ENCODE measurements at places on chromosomes 2 and 18. TPM values are rescaled to one million over a fixed set of nuclear protein-coding genes. Genes with fewer than 3 reads are reported as not detected.

GRCh38 chr2:193350509-193350908 lies 1155.8 kb upstream of the TMEFF2 start:
- H3K27me3 ChIP-seq, result no peaks in the 10 kb centered on the region
- H3K36me3 ChIP-seq, result no peaks in the 10 kb centered on the region
- peaks cover 9% of the 10 kb centered on the region for H3K4me1 ChIP-seq

Gene AFF3
- 0.59 TPM for total RNA-seq

Gene FAM228A
- total RNA-seq, result 0.12 TPM

DNA sequence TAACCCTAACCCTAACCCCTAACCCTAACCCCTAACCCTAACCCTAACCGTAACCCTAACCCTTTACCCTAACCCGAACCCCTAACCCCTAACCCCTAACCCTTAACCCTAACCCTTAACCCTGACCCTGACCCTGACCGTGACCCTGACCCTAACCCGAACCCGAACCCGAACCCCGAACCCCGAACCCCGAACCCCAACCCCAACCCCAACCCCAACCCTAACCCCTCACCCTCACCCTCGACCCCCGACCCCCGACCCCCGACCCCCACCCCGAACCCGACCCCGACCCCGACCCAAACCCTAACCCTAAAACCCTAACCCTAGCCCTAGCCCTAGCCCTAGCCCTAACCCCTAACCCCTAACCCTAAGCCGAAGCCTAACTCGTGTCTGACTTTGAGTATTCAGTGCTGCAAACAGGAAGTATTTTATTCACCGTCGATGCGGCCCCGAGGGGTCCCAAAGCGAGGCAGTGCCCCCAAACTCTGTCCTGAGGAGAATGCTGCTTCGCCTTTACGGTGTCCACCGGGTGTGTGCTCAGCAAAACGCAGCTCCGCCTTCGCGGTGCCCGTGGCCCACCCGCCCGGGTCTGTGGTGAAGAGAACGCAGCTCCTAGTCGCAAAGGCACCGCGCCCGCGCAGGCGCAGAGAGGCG lies 36.0 kb downstream of the FAM110C start:
- no peaks in the 10 kb centered on the region for H3K36me3 ChIP-seq
- no peak for DNase-seq
- H3K4me1 ChIP-seq, result no peaks in the 10 kb centered on the region

Gene KCNG2
- not detected for total RNA-seq

DNA sequence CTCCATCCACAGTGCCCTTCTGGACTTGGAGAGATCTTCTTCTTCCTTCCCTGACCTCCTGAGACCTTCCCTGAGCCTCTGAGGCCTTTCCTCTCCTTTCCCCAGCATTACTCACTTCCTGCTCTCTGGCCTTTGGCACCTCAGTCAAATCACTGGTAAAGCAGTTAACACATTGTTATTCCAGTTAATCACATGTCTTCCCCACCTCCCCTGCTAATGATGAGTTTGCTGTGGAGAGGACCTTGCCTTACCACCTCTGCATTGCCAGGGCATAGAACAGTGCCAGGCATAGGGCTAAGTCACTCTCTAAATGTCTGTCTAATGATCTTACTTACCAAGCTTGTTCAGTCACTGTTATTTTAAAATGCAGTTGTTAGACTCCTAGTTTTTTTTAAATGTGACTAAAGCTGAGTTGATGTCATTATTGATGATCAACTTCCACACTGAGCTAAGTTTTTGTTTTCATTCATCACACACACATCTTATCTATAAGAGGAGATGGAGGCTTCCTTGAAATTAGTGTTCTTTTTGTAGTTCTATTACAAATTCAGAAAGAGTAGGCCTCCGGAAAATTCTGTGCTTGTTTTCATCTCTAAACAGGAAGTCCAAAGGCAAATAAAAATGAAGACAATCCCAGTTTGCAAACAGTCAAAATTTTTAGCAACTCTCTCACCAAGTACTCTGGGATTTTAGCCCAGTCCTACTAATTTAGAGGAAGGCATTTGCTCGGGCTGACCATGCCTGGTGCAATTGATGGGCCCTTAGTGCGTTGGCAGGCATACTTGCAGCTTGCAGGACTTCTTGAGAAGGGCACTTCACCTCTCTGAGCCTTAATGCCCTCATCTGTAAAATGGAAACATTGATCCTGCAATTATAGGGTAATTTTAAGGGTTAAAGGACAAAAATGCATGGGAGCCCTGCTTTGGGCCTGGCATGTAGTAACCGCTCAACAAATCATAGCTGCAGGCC lies 113.7 kb upstream of the SPRED2 start:
- no peaks in the 10 kb centered on the region for H3K36me3 ChIP-seq
- no peak overlapping the region for H3K4me3 ChIP-seq
- H3K4me1 ChIP-seq, result peaks cover 6% of the 10 kb centered on the region

DNA sequence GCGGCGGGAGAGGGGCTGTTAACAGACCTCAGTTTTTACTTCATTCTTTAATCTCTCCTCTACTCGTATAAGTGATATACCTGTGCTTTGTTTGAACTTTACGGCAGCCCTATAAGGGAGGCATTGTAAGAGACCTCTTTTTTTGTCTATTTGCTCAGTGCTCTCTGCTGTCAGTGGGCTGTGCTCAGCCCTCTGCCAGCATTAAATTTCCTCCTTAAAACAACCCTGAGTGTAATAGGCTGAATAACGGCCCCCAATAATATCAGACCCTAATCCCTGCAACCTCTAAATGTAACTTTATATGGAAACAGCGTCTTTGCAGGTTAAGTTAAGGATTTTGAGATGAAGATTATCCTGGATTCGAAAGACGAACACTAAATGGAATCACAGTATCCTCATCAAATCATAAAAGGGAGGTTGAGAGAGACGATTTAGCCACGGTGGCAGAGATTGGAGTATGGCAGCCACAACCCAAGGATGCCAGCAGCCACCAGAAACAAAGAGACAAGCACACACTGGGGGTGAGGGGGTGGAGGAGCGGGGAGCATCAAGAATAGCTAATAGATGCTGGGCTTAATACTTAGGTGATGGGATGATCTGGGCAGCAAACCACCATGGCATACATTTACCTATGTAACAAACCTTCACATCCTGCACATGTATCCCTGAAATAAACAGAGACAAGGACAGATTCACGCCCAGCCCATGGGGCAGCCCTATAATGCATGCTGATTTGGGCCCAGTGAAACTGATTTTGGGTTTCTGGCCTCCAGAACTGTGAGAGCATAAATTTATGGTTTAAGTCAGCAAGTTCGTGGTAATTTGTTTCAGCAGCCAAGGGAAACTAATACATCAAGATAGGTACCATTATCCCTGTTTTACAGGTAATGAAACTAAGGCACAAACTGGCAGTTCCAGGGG lies 894 bp upstream of the FARSB start:
- no peak for DNase-seq
- H3K4me1 ChIP-seq, result peaks cover 31% of the 10 kb centered on the region
- H3K27me3 ChIP-seq, result no peaks in the 10 kb centered on the region
- H3K4me3 ChIP-seq, result peak overlapping the region; percentile 91

DNA sequence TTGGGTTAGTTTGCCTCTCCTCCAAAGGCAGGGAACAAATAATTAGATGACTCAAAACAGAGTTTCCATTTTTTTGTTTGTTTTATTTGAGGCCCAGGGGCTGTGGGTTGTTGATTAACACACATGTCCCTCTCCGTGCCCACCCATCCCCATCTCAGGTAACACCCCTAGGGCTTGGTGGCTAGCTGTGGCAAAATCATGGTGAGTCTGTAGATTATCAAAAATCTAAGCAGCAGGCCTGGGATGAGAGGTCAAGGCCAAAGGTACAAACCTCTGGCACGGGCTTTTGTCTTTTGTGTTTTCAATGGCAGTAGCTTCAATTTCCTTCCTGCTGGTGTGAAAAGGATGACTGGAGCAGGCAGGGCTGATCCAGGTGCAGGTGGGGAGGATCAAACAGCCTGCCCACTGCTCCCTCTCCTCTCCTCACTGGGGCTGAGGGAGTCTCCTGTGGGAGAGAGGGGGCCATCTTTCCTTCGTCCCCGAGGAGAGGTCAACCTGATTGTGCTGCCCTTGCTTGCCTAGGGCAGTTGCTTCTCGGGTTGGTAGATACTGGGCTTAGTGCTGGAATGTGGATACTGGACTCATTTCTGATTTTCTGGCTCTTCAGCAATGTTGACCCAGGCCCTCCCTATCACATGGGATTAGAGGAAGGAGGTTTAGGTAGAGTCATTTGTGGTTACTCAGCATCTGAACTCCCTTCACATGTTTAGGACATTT lies 31.9 kb upstream of the EML4 start:
- no peaks in the 10 kb centered on the region for H3K27me3 ChIP-seq
- no peak for DNase-seq
- no peaks in the 10 kb centered on the region for H3K36me3 ChIP-seq
- H3K27ac ChIP-seq, result no peak overlapping the region
- H3K4me1 ChIP-seq, result peaks cover 71% of the 10 kb centered on the region

DNA sequence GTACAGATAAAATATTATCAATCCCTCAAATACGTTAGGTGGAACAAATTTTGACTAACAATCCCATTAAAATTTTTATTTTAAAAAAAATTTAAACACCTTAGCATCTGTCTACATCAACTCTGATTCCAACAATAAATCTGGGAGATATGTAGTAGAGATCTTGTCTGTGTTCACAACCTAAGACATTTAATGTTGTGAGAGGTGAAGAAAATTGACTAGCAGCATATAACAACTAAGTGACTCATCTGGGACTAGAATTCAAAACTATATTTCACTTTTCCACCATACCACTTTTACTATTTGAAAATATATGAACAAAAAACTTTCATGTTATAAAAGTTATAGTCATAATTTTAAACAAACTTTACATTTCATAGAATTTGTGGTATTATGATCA lies 97.9 kb downstream of the ATAD2B start:
- H3K4me3 ChIP-seq, result no peak overlapping the region
- peaks cover 5% of the 10 kb centered on the region for H3K4me1 ChIP-seq
- DNase-seq, result no peak

DNA sequence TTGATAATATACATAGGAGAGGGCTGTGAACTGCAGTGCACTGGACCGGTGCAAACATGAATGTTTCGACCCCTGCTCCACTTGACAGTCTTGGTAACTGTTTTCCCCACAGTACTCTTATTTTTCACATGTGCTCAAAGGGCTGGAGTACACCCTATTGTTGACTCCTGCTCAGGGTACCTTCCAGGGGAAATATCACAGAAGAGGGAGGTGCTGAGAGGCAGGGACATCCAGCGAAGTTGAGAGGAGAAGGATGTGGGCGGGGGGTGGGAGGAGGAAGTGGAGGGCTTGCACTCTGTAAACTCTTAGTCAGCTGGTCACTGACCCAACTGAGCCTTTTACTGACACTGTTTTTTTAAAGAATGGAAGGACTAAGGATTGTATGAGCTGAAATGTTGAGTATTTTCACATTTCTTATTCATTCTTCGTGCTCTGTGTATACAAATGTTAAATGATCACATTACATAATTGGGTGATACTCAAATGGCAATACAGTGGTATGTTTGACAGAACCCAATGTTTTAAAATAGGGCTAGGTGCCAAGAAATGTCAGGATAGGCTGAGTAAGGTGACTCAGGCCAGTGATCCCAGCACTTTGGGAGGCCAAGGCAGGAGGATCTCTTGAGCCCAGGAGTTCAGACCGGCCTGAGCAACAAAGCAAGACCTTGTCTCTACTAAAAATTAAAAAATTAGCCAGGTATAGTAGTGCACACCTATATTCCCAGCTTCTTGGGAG lies 10.0 kb downstream of the INPP4A start:
- H3K27me3 ChIP-seq, result no peaks in the 10 kb centered on the region
- DNase-seq, result peak; percentile 54
- H3K4me1 ChIP-seq, result peaks cover 92% of the 10 kb centered on the region
- peak overlapping the region; percentile 84 for H3K27ac ChIP-seq
- H3K4me3 ChIP-seq, result peak overlapping the region; percentile 32

GRCh38 chr2:44981714-44982108 lies 27.5 kb downstream of the SIX2 start:
- peak; percentile 75 for DNase-seq
- H3K4me3 ChIP-seq, result no peak overlapping the region
- H3K4me1 ChIP-seq, result peaks cover 3% of the 10 kb centered on the region

DNA sequence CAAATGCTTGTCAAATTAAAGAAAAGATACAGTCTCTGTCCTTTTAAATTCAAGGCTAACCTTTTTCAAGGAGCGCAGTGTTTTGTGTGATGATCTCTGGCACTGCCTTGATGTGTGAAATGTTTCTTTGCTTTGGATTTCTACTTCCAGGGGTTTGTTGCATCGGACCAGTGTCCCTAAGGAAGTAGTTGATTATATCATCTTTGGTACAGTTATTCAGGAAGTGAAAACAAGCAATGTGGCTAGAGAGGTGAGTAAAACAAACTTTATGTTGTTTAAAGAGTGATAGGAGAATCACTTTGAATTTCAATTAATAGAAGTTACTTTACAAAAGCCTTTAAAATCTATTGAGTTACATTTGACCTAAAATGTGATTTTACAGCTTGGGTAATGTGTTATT lies 28.8 kb downstream of the HADHB start:
- no peaks in the 10 kb centered on the region for H3K27me3 ChIP-seq
- no peak overlapping the region for H3K4me3 ChIP-seq
- no peak for DNase-seq
- peaks cover 16% of the 10 kb centered on the region for H3K4me1 ChIP-seq

GRCh38 chr2:217987391-217987790 lies 15.4 kb downstream of the TNS1 start:
- peaks cover 3% of the 10 kb centered on the region for H3K4me1 ChIP-seq
- no peak overlapping the region for H3K4me3 ChIP-seq
- peaks cover 2% of the 10 kb centered on the region for H3K27me3 ChIP-seq
- H3K27ac ChIP-seq, result no peak overlapping the region
- no peak for DNase-seq

Data from activated CD4-positive, alpha-beta memory T cell treated with anti-CD3 and anti-CD28 coated beads for 36 hours (primary cell).